ENCODE measurements at places on chromosomes 7 and 10.
A peak's percentile ranks its signal among the peaks of the same experiment; 100 is the strongest.

- no peak for DNase-seq
These were observed 57.8 kb downstream of the LGI1 start for GRCh38 chr10:93815304-93816096.

GRCh38 chr7:44291066-44291732, 34.2 kb downstream of the CAMK2B start:
- DNase-seq: peak; percentile 45

GRCh38 chr10:98463016-98463415, 16.3 kb upstream of the HPS1 start:
- no peak for DNase-seq

DNA sequence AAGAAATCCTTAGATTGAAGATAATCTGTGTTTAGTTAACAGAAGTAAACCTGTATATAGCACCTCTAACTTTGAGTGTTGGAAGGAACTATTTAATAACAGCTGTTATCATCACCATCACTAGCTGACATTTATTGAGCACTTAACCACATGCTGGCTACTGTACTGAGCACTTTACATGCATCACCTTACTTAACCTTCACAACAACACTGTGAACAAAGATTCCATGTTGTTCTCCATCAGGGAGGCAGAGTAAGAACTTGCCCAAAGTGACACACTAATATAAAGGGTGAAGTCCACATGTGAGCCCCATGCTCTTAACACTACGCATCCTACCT, 182.2 kb downstream of the ST7 start:
- DNase-seq: no peak

- no peak for DNase-seq
These were observed 7.1 kb upstream of the KLHL7 start for GRCh38 chr7:23098460-23098859.

DNA sequence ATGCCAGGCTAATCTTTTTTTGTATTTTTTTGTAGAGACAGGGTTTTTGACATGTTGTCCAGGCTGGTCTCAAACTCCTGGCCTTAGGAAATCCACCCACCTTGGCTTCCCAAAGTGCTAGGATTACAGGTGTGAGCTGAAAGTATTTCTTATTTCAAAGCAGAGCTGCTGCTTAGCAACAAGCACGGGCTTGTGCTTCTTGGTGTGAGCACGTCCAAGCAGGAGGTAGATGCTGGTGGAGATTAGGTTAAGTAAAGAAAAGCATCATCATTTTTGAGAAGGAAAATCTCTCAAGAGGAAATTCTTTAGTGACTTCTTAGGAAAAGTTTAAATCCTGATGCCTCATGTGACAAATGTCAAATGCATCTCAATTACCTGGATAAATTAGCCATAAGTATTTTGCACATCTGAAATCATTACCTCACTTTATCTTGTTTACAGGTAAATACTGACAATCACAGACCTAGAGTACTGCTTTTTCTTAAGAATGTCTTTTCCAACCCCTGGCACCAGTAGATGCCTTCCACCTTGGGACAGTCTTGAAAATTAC, 431.8 kb upstream of the FZD8 start:
- no peak for DNase-seq

GRCh38 chr7:43803865-43804264, 45.4 kb downstream of the BLVRA start:
- no peak for DNase-seq

GRCh38 chr7:41573015-41573414, 129.9 kb downstream of the INHBA start:
- DNase-seq: no peak

DNA sequence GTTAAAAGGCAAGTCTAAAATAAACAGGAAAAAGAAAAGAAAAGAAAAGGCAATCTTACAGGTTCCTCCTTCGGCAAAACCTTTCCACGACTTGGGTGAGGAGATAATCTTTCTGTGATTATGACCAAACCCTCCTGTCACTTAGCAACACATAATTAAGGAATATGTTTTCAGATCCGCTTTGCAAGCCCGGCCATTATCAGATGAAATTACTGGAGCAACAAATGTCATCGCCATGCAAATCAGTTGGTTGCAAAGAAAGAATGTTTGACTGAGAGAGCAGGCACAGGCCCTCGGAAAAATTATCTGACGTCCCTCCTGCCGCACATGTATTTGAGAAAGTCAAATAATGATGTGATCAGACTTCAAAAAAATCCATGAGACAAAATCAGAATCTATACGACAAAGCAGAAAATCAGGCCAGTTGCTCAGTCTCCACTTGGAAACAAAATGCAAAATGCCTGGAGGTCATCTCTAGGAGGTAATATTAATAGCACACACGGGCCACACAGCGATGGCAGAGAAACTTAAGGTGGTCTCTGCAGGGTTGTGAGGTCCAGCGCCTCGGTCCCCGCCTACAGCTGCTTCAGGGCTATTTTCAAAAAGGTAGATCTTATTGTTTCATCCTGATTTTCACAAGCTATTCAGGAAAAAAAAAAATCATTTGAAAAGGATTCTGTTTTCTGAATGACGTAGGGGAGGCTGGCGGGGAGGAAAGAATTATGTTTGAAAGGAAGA, 82.7 kb downstream of the ZRANB1 start:
- no peak for DNase-seq

DNA sequence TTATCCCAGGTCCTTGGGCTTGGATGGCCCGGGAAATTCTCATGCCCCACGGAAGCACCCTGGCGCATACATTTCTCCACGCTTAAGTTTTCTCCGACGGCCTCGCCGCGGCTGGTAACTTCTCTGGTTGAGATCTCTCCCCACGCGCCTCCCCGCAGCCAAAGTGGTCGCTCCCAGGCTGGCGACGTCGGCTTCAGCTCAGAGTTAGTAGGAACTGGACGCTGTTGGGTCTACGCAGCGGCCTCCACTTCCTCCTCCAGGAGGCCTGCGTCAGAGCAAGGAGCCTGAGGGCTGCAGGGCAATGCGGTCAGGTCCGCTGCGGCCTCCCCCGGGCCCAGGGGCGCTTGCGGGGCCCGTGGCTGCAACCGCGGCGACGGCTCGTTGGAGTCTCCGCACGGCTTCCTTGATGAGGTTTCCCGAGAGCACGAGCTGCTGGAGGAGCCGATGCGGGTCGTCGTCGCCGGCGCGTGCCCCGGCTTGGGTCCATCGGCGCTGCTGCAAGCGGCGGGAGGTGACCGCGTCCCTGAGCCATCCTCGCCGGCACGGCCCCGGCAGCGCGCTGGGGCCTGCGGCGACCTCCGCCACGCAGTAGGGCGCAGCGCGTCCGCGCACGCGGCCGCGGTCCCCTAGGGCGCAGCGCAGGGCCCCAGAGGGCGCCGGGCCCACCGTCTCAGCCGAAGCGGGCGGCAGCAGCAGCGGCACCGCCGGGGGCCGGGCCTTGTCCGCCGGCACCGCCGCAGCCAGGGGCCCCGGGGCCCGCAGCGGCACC, 744 bp downstream of the FRAT2 start:
- DNase-seq: peak; percentile 85

DNA sequence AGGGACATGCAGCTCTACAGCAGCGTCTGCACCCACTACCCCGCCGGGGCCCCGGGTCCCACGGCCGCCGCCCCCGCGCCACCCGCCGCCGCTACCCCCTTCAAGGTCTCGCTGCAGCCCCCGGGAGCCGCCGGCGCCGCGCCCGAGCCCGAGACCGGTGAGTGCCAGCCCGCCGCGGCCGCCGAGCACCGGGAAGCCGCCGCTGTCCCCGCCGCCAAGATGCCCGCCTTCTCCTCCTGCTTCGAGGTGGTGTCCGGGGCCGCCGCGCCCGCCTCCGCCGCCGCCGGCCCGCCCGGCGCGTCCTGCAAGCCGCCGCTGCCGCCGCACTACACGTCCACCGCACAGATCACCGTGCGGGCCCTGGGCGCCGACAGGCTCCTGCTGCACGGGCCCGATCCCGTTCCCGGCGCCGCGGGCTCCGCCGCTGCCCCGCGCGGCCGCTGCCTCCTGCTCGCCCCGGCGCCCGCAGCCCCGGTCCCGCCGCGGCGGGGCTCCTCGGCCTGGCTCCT, 631 bp downstream of the OTUD1 start:
- DNase-seq: peak; percentile 42

GRCh38 chr10:124728071-124728829, 15.9 kb downstream of the FAM53B start:
- peak; percentile 92 for DNase-seq

DNA sequence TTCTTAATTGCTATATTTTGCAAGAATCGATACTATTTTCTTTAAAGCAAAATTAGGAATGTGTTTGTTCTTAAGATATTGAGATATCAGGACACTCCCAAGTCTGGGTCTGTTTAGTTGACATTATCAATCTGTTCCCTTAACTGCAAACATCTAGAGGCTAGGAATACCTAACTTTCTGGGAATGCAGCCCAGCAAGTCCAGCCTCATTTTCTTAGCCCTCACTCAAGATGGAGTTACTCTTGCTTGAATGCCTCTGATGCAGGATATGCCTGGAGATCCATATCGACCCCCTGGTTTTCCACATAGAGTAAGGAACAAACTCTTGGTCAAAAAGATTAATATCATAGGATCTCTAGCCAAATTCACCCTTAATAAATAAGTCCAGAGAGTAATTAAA, 305.3 kb upstream of the COBL start:
- no peak for DNase-seq

DNA sequence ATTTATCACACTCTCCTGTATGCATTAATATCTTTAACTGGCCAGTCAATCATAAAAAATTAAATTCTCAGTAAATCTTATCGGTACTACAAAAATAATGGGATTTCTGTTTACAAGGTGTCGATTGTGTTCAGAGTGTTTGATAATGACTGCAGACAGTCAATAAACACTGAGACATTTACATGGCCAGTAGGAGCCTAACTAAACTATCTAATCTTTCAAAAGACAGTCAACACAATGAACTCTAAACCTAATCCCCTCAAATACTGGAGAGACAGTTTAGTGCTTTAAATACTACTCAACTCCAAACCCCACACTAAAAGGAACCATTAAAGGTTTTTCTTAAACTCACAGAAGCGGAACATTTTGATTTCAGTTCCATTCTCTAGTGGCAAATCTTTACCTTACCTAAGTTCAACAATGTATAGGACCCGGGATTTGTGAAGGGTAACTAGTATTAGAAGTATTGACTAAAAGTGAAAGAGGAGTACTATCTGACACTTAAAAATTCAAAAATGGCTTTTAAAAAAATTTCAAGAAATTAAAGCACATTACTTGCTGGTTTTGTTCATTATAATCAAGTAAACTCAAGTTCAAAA, 37.3 kb upstream of the EXOC6 start:
- no peak for DNase-seq

DNA sequence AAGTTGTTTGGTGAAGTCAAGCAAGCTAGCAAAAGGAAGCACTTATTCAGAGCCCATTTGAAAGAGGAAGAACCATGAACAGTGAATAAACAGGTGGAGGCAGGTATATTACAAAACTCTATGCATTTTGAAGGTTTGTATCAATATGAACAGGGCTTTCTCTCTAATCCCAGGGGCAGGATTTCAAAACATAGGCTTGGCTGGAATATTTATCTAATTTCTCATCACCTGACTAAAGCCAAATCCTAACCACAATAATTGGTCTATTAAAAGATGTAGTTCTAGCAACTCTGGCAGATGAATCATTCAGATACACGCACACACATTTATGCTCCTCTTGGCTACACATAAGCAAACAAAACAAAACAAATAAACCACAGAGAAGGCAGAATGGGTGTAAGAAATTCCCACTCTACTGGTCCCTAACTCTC, 554.4 kb downstream of the INHBA start:
- no peak for DNase-seq

- peak; percentile 18 for DNase-seq
These were observed 736 bp downstream of the MINDY4 start for GRCh38 chr7:30771880-30772425.

DNA sequence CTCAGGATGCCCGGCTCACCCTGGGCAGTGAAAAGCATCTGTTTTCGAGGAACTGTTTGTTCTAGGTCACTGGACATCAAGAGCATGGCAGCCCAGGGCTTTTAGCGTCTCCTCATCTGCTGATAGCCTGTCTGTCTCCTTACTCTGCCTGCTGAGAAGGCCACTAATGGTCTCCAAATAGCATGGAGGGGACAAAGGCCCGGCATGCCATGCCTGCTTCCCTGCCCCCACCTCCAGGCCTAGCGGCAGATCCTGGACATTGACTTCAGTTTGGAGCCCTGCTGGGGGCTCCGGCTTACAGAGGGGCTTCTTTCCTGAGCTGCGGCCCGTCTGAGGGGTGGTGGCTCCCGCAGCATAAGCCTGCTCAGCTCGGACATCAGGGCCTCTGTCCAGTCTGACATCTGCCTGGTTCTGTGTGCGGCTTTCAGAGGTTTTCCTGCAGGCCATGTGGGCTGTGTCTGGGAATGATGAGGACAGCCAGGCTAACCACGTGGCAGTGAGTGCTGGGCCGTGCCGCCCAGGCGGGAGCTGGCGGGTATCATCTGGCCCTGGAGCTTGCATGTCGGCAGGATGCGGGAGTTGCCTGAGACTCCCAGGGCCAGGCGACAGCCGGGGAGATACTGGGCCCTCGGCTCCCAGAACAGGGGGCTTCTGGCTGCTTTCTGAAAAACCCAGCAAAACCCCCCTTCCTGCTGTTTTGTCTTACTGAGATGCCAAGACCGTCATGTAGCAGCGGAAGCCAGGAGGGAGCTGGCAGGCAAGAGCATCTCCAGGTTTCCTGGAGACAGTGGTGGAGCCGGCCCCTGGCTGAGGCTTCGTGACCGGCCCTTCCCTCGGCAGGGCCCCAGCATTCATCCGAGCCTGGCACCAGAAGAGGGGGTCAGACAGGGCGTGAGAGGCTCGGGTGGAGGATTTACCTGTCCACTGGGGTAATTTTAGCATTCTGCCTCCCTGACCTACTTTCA, 9.2 kb downstream of the PFKFB3 start:
- peak; percentile 21 for DNase-seq

DNA sequence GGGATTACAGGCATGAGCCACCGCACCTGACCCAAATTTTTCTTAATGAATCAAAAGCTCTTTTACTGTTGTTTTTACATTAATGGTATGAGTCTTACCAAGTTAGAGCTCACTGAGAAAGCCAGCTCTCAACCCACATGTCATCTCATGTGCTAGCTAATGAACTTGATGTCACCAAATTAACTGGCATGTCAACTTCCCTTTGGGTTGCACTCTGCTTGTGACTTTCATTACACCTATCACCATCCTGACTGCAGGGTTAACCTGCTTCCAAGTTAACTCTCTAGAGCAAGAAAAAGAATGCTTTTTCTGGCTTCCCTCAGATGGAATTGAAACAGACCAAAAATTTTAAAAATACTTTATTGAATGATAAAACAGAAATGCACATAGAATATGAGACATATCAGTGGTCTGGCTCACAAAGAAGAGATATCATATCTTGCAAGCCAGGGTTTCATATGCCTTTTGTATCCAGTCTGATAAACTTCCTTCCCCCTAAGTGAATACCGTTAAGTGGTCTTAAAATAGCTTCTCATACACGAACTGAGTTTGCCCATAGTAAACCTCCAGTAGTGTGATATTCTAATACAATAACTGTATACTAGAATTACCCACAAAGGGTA, 42.9 kb upstream of the TRIM24 start:
- no peak for DNase-seq

DNA sequence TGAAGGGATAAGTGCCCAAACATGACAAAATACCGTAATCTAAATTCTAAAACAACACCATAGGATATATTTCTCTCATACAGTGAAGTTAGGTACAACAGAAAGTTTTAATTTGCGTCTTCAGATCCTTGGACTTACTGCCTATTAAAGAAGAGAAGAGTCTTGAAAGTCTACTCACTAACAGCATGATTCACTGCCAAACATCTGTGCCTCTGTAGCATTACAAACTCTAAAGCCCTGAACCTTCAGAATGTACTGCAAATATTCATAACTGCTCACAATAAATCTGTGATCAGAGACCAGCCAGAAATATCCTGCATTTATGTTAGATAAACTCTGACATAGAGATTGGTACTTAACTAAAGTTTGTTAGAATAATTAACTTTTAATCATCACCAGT, 365.3 kb downstream of the PARD3 start:
- DNase-seq: no peak
